Stimulated activated naive CD4-positive, alpha-beta T cell treated with Interleukin-2 at 50 U/mL for 16 hours (primary cell): ENCODE measurements at places on chromosomes 5 and 9.

DNA sequence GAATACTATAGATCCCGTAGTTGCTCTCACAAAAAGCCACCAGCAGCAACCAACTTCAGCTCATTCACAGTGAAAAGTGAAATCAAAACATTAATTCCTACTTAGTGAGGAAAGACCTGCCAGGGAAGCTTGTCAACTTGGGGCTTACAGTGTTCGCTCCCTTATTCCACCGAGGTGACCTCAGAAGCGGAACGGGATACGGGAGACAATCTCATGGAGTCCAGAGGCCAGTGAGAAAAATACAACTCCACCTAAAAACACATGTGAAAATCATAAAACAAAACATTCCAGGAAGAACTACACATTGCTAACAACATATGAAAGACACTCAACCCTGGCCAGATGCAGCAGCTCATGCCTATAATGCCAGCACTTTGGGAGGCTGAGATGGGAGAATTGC is 11.6 kb downstream of the EPB41L4B start:
- DNase-seq: no peak

- no peak for DNase-seq
Observed at GRCh38 chr9:90801241-90801972, at the start of gene SYK. TSS of gene SYK (plus strand) at chr9:90801819. CDS start at chr9:90843899, 42,080 bp downstream.

DNA sequence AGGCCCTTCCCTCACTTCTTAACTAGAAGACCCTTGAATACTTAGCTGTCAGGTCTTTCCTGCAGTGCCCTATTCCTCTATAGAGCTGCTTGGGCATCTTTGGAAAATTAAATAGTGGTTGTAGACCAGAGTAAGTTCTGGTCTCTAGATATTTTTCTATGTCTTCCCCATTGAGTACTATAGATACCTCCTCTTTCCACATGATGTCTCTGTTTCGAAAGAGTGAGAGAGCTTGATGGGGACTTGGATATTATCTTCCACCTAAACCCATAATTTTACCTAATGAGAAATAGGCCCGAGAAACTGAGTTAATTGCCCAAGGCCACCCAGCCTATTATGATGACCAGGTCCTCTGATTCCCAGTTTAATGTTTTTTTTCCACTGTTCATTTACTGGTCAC is 40.2 kb downstream of the SPEF2 start:
- no peak for DNase-seq

DNA sequence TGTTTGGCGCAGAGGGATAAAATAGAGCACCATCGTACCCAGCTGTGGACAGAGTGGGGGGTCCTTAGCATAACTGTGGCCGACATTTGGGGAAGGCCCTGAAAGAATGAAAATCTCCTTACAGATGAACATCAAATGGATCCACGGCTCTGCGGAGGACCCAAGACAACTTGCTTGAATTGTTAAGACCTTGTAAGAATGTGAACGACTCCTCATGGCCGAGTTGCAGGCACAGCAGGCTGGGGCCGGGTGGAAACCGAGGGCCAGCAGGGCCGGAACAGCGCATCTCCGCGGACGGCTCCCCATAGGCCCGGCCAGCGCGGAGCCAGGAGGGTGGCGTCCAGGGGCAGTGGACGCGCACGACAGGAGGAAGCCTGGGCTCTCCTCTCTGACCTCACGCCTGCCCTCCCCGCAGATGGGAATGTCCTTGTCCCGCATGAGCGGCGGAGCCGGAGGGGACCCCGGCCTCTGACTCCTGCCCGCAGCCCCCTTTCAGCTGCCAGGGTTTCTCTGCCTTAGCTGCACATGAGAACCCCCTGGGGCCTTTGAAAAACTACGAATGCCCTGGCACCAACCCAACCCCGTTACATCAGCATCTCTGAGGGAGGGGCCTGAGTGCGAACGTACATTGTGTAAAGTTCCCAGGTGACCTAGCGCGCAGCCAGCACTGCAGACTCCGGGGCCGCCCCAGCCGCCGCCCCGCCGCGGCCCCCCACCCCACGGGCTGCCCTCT is 36.2 kb upstream of the PTCH1 start:
- no peak for DNase-seq

- DNase-seq: no peak
Observed at GRCh38 chr9:95171001-95171400, 146.5 kb downstream of the FANCC start.

DNA sequence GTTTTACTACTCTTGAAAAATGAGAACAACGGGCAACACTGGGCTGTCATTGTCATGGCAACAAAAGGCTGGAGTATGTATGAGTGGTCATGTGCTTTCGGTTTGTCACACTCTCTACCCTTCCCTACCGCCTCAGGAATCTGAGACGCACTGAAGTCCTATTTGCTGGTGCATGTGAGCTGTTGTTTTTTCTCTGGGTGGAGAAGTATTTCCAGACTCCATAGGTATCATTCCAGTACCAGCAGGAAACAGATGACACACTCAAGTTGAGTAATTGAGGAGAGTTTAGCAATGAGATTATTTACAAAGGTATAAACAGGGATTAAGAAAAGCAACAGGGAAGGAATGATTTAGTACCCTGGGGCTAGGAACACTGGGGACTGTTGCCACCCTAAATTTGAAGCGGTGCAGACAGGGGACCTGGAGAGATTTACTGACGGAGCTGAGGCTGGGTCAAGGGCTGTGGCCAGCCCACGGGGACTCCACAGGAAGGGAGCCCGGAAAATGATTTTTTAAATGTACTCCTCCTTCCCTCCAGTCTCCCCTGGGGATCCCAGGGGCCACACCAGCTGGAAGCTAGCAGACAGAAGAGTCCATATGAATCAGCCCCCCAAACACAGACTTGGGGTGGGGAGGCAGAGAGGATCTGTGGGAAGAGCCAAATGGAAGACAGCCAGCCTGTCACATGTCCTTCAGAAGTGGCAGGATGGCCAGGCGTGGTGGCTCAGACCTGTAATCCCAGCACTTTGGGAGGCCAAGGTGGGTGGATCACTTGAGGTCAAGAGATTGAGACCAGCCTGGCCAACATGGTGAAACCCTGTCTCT is 13.2 kb upstream of the ZBTB43 start:
- no peak for DNase-seq

GRCh38 chr5:80083101-80083890 is 48.1 kb downstream of the THBS4 start:
- no peak for DNase-seq

GRCh38 chr5:168153263-168153875 is 138.1 kb upstream of the WWC1 start:
- DNase-seq: no peak

DNA sequence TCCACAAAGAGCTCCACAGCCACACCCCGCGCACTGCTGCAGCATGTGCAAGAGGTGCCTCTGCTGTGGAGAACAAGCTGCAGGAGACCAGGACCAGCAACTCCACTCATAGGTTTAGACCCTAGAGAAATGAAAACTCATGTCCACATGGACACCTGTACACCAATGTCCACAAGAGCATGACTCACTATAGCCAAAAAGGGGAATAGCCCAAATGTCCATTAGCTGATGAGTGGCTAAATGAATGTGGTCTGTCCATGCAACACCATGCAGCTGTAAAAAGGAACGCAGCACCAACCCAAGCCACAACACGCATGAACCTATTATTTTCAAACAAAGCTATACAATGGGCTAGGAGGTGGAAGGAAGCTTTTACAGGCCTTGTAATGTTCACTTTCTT is 18.1 kb downstream of the DYNC2I2 start:
- DNase-seq: no peak

- DNase-seq: no peak
Observed at GRCh38 chr9:125811002-125811401, 63.8 kb downstream of the PBX3 start.

- no peak for DNase-seq
Observed at GRCh38 chr5:67724412-67725135, 491.0 kb upstream of the PIK3R1 start.

DNA sequence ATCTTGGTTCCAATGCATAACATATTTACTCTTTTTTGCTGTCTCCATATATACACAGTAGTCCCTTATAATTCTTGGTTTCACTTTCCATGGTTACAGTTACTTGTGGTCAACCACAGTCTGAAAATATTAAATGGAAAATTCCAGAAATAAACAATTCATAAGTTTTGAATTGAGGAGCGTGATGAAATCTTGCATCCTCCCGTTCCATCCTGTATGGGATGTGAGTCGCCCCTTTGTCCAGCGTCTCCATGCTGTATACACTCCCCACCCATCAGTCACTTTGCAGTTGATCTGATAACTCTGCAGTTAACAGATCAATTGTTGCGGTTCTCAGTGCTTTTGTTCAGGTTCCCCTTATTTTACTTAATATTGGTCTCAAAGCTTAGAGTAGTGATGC is 11.5 kb upstream of the FAF2 start:
- DNase-seq: no peak

GRCh38 chr5:93580927-93581445 is at the start of gene NR2F1-AS1:
TSS of gene NR2F1-AS1 (minus strand) at chr5:93581219.
- no peak for DNase-seq

GRCh38 chr9:119998614-119999013 is 581.4 kb downstream of the CDK5RAP2 start:
- DNase-seq: no peak

- no peak for DNase-seq
Observed at GRCh38 chr9:114302727-114303126, 20.2 kb upstream of the ORM1 start.

GRCh38 chr9:4921449-4921848 is 63.6 kb upstream of the JAK2 start:
- DNase-seq: no peak

DNA sequence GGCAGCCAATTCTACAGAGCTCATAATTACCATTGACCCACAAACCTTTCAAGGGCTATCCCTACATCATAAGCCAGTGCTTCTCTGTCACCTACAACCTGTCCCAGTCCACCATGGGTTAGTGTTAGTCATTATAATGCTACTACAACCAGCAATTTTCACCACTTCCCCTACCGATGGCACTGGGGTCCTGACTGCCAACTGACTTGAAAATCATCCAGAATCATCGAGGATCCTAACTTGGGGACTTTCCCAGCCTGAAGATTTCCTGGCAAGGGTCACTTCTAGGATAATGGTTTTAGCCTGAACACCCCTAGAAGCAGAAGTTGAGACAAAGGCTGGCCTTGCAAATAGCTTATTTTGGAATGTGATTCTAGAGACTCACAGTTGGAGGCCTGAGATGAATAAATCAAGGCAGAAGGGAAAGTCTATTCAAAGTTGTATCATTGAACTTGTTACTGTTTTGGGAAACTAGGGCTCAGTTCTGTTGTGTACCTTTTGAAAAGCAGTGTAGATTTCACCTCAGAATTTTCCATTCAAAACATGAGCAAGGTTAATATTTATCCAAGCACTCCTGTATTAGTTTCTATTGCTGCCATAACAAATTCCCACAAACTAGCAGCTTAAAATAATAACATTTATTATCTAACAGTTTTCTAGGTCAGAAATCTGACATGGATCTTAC is 633.0 kb downstream of the LRRC70 start:
- no peak for DNase-seq

DNA sequence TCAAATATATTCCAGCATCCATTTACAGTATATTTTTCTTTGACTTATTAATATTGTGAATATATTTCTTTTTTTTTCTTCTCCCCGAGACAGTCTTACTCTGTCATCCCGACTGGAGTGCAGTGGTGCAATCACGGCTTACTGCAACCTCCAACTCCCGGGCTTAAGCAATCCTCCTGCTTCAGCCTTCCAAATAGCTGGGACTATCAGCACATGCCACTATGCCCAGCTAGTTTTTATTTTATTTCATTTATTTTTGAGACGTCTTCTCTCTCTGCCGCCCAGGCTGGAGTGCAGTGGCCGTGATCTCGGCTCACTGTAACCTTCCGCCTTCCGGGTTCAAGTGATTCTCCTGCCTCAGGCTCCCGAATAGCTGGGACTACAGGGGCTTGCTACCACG is 7.4 kb upstream of the GLIPR2 start:
- no peak for DNase-seq

- DNase-seq: no peak
Observed at GRCh38 chr5:55104946-55105701, 2.7 kb downstream of the GZMA start.

DNA sequence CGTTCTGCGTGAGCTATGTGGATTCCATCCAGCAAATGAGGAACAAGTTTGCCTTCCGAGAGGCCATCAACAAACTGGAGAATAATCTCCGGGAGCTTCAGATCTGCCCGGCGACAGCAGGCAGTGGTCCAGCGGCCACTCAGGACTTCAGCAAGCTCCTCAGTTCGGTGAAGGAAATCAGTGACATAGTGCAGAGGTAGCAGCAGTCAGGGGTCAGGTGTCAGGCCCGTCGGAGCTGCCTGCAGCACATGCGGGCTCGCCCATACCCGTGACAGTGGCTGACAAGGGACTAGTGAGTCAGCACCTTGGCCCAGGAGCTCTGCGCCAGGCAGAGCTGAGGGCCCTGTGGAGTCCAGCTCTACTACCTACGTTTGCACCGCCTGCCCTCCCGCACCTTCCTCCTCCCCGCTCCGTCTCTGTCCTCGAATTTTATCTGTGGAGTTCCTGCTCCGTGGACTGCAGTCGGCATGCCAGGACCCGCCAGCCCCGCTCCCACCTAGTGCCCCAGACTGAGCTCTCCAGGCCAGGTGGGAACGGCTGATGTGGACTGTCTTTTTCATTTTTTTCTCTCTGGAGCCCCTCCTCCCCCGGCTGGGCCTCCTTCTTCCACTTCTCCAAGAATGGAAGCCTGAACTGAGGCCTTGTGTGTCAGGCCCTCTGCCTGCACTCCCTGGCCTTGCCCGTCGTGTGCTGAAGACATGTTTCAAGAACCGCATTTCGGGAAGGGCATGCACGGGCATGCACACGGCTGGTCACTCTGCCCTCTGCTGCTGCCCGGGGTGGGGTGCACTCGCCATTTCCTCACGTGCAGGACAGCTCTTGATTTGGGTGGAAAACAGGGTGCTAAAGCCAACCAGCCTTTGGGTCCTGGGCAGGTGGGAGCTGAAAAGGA is 10.9 kb downstream of the QRFP start:
- DNase-seq: no peak

GRCh38 chr5:92956886-92957285 is 624.1 kb downstream of the NR2F1-AS1 start:
- no peak for DNase-seq

DNA sequence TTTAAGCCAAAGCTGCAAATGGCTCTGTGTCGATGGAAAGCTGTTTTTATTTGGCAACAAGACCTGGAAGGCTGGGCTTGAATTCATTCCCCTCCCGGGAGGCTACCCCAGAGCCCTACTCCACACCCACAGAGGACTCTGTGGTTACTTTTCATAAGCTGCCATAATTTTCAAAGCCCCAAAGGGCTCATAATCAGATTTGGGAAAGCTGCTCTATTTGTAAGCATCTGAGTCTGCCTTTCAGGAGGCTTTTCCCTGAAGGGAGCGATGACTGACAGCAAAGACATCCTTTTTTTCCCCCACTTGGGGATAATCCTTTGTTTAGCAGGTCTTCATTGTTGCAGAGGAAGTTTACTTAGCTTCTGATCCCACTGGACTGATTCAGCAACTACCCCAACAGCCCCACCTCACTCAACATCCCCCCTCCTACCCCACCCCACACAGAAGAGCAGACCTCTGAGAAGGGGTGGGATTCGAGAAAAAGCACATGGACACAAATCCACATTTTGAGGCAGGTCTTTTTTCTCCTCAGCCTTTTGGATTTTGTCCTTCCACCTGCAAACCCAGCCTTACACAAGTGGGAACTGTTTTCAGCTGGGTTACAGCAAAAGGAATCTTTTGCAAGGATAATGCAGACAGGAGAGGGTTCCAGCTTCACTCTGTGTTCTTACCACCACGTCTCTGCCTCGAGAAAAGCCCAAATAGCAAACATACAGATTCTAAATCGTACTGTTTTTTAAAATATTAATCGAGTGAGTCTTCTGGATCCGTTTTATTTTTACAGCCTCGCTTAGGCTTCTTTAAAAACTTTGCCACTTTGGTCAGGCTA is 244.4 kb upstream of the TUT7 start:
- no peak for DNase-seq
